T-helper 1 cell (primary cell): ENCODE measurements at places on chromosomes 7 and 10.
A peak's percentile ranks its signal among the peaks of the same experiment; 100 is the strongest.

DNA sequence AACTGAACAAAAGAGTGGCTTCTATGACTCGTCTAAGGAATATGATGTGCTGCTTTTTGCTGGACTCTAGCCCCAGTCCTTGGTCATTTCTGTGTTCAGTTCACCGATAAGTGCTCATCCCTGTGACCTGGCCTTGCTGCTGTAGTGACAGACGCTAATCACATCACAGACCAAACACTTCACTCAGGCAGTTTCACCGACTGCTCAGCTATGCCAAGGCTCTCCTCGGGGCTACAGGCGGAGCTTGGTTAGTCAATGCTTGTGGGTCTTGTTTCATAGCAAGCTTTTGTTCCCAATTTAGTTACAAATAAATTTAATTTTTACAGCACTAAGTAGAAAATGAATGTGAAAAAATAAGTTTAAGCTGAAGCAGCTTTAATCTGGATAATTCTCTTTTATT lies 190.8 kb upstream of the PRKCQ start:
- no peak for DNase-seq

GRCh38 chr10:60310740-60311139 lies 78.9 kb downstream of the ANK3 start:
- no peak for DNase-seq

DNA sequence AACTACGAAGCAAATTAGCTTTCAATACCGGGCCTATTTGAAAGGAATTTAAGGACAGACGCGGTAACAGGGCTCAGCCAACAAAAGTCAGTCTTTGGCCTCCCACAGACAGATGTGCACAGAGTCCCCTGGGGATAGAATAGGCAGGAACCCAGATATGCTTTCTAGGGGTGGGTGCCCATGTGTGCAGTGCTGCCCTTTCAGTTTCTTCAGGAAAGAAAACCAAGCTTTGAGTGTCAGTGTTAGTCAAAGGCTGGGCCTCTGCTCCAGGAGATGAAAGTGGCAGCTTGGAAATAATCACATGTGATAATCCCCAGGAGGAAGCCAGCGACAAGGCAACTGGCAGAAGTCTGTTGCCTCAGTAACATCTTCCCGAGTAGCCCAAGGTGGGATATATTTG lies 43.8 kb upstream of the CSTF2T start:
- no peak for DNase-seq

DNA sequence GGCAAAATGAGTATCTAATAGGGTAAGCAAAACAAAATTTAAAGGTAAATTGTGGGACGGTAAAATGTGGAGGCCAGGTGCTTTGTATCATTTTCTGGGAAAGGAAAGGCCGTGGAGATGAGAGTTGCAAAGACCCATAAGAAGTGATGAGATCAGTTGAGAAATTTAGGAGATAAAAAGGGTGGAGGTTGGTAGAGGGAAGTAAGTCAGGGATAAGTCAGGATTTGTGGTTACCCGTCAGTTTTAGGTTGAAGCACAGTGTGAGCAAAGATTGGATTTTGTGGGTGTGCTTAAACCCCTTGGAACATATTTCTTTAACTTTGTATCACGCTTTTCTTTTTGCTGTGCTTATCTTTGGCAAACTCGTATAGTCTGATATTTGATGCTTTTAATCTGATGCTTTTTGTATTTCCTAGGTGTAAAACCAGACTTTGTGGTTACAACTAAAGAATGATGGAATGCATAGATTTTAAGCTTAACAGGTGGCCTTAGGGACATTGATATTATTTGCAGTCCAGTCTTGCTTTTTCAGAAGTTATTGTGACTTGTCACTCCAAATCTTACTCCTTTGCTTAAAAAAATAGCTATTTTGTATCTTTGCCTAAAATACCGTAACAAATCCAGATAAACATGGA lies 1.2 kb downstream of the BTRC start:
- DNase-seq = no peak

- DNase-seq = no peak
Observed at GRCh38 chr10:102396317-102396650, 779 bp downstream of the NFKB2 start.

GRCh38 chr10:33643042-33643441 lies 308.6 kb upstream of the NRP1 start:
- DNase-seq = no peak

DNA sequence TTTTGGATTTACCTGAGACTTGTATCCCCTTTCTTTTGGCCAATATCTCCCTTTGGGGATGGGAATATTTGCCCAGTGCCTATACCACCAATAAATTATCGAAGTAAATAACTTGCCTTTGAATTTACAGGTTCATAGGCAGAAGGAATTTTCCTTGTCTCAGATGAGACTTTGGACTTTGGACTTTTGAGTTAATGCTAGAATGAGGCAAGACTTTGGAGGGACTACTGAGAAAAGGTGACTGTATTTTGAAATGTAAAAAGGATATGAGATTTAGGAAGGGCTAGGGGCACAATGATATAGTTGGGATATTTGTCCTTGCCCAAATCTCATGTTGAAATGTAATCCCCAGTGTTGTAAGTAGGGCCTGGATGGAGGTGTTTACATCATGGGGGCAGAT lies 384.5 kb upstream of the GHITM start:
- DNase-seq = no peak

GRCh38 chr10:68301790-68302502 lies 29.9 kb upstream of the HNRNPH3 start:
- no peak for DNase-seq

GRCh38 chr10:31099664-31100063 lies 68.0 kb upstream of the ZNF438 start:
- no peak for DNase-seq

DNA sequence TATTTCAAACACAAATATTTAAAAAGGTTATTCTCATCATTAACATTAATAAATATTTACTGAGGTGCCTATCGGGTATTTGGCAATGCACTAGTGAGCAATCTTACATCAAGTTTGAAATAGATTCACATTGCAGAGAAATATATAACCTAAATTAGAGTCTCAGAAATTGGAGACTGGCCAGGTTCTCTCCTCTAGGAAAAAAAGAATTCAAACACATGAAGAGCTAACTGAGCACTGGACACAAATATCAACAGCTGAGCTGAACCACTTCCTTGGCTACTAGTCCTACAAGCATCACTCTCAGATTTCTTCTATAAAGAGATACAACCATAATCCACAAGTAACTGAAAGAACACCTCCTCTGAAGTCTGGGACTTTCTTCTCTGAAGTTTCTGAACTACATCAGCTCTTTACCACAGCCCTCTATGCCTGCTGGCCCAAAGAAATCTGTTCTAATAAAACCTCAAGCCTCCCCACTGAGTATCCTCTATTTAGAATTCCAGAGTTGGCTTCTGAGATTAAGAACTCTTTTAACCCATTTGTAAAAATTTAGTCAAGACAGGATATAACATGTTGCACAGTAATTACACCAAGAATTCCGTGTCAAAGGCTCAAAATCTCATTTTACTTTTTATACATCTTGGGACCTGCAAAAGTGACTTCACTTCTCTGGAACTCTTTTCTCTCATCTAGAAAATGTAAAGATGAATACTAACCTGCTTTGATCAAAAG lies 45.2 kb downstream of the MTERF1 start:
- no peak for DNase-seq

- no peak for DNase-seq
Observed at GRCh38 chr10:11594589-11595394, 16.7 kb downstream of the USP6NL start.

DNA sequence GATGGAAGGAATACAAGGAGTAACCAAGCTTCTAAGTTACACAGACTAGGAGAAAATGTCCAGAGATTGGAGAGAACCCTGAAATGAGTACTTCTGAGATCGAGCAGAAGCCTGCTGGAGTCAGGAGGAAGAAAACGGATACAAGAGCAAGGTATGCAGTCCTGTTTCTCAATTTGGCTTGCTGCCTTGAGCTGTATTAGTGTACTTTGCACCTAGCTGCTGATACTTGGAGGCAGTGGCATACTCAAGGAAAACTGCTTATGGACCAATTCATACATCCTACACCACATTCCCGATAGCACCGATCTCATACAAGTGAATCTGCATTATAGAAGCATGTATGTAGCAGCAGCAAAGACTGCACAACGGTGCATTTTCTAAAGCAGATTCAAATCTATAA lies 14.4 kb downstream of the PIP4K2A start:
- no peak for DNase-seq

- DNase-seq = peak; percentile 65
Observed at GRCh38 chr7:157339777-157340677, 3.2 kb downstream of the DNAJB6 start.

DNA sequence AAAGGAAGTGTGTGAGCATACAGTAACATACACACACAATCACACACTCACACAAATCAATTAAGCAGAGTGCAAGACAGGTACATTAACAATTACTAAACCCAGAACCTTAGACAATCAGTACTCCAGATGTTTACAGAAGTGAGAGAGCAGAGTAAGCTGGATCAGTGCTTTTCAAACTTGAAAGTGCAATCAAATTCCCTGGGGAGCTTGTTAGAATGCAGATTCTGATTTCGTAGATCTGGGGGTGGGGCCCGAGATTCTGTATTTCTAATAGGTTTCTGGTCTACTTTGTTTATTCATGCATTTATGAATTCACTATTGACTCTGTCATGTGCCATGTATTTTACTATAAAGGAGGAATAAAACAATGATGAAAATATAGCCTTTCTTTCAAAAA lies 179.6 kb upstream of the PHYHIPL start:
- no peak for DNase-seq

- DNase-seq = peak; percentile 29
Observed at GRCh38 chr7:36777062-36777461, 52.8 kb upstream of the AOAH start.

DNA sequence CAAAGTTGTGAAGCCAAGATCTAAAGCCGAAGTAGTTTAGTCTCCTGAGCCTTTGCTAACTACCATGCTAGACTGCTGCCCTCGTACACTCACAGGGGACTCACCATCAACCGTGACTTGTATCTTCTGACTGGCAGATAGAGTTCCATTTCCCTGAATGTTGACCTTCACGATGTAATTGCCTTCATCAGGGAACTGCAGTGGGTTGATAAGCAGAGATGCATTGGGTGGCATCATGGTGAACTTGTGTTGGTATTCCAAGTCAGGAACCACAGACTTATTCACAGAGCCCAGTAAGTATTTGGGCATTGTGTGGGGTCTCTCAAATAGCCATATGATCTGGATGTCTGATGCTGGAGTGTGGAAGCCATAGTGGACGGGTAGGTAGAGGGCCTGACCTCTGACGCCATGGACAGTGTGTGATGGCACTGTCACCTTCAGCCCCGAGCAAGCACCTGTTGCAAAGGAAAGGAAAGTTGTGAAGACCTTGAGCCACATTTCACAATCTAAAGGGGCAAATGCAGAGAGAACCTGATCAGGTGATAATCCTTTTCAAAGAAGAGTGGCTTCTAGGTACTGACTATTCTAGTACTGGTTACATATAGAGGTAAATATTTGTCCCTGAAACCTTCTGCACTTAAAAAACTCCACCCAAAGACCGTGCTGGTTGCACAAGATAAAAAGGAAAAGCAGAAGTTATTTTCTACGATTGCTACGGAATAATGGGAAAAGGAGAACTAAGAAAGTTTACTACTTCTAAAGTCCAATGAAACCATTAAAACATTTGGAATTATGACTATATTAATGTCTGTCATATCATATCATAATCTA lies 7.1 kb downstream of the HEPACAM2 start:
- DNase-seq = no peak

- DNase-seq = no peak
Observed at GRCh38 chr7:117785431-117785830, 87.8 kb downstream of the CTTNBP2 start.

DNA sequence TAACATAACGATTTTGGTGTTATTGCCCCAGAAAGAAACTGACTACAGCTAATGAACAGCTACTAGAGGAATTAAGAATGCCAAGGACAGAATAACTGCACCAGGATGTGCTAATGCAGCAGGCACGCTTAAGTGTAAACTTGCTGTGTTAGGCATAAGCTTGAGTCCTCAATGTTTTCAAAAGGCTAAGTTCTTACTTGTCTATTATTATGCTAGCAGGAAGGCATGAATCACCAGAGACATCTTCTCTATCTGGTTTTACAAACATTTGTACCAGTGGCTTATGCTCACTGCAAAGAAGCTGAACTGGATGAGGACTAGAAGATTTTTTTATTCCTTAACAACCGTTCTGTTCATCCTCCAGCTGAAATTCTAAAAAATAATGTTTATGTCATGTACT lies 1035.3 kb downstream of the NRG3 start:
- no peak for DNase-seq

DNA sequence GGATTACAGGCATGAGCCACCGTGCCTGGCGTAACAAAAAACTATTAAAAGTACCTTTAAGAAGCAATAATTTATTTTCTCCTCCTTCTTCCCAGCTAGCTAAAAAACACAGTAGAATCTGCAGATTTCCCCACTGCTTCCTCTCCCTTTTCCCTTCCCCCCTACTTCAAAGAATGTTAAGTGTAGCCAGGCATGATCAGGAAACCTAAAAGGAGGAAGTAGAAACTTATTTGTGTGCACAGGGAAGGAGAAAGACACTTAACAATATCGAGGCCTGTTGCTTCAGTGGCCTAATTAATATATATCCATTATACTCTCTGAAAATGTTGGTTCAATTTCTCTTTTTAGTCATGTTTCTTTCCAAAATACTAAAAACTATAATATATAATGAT lies 127.7 kb downstream of the NRBF2 start:
- no peak for DNase-seq

DNA sequence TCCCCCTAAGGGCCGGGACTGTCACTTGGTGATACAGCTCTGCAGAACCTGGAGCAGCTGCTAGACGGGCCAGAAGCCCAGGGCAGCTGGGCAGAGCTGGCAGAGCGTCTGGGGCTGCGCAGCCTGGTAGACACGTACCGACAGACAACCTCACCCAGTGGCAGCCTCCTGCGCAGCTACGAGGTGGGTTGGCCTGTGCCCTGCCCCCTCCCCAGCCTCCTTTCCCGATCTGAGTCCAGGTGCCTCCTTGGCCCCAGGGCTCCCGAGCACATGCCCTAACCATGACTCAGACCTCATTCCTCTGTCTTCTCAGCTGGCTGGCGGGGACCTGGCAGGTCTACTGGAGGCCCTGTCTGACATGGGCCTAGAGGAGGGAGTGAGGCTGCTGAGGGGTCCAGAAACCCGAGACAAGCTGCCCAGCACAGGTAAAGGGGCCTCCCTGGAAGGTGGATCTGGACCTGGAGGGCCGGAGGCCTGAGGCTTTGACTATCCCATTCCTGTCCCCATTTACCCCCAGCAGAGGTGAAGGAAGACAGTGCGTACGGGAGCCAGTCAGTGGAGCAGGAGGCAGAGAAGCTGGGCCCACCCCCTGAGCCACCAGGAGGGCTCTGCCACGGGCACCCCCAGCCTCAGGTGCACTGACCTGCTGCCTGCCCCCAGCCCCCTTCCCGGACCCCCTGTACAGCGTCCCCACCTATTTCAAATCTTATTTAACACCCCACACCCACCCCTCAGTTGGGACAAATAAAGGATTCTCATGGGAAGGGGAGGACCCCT lies 6.4 kb downstream of the NFKB2 start:
- no peak for DNase-seq
